ENCODE measurements at places on chromosomes 4 and X.

DNA sequence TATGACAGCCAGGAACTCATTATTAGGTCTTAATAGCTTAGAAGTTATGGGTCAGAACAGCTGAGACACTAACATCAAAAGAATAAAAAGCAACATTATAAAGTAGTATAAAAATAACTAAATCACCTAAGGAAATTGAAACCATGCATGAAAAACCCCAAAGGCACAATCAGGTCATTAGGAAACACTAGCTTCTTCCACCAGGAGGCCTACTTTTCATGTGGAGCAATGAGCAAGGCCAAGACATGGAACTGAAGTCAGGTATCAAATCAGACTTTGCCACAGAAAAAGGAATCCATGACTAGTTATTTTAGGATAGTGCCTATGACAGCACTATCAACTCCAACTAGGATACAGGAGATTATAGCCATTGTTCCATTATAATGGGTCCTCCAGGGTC, 7.9 kb downstream of the HUWE1 start:
- no peak for DNase-seq

GRCh38 chrX:48045410-48046311, 25.8 kb downstream of the ZNF630 start:
- no peak for DNase-seq

DNA sequence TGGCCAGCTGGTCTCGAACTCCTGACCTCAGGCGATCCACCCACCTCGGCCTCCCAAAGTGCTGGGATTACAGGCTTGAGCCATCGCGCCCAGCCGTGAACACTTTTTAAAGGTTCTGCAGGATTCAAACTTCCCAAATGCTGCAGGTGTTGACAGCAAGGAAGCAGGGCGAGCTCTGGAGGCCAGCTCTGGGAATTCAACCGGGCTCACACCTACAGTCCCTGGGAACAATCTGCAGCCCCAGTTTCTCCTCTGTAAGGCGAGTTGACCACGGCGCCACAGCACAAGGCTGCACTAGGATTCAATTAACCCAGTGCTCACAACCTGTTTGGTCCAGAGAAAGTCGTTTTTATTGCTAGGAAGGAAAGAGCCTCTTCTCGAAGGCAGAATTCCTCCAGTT, 1.6 kb downstream of the MTNR1A start:
- no peak for DNase-seq

GRCh38 chr4:153603835-153604234, 80.2 kb upstream of the TLR2 start:
- DNase-seq: no peak

DNA sequence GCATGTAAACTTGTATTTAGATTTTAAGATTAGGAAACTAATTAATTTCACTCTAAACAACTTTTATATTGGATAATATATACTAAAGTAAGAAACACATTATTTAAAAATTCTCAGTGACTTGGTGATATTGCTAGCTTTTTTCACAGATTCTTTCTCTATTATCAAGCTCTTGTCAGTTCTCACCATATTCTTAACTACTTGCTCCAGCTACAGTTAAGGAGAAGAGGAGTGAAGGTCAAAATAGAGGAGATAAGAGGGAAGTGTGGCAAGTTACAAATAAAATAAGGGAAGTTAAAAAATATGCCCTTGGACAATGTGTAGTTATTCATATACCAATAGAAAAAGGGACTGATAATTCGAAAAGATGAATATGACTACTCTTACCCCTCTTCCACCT, 34.7 kb upstream of the NAF1 start:
- no peak for DNase-seq

DNA sequence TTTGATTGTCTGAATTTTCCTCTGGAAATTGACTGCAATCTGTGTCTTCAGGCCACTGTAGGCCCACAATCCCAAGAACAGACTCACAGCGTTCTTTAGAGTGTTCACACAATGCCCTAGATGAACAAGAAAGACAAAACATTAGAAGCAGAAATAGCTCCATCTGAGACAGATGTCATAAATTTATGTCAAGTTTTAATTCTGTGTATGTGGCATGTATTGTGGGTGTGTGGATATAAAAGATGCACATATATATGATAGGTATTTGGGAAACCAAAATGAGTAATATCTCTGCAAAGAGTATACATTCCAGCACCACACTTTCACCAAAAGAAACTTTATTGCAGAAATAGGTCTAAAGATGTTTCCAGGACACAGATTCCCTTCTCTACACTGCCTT, 176.1 kb downstream of the CORIN start:
- DNase-seq: no peak

- DNase-seq: no peak
These were observed 467.0 kb downstream of the STIM2 start for GRCh38 chr4:27327421-27328181.

GRCh38 chrX:130083656-130084382, 26.5 kb downstream of the ELF4 start:
- DNase-seq: peak; percentile 36

GRCh38 chr4:55078987-55079386, 46.4 kb downstream of the KDR start:
- DNase-seq: no peak

DNA sequence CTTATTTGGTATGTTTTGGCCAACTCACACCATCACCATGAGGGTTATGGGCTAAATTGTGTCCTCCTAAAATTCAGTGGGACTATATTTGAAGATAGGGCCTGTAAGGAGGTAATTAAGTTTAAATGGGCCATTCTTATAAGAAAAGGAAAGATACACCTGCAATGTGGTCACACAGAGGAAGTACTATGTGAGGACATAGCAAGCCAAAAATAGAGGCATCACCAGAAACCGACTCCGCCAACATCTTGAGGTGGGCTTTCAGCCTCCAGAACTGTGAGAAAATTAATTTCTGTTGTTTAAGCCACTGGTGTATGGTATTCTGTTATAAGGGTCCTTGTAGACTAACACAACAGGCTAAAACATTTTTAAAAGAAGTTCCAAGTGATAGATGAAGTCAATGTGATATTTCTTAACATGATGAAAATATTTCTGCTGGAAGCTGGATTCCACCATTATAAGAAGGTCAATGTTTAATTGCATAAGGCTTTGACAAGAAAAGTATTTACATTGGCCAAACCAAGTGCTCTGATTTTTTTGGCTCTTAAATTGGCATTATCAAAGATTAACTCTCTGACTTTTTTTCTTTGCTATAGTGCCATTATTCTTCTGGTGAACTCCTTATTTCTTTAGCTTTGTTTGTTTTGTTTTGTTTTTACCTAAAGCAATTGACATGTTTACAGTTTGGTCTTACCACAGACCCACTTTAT, 540.9 kb downstream of the PPARGC1A start:
- DNase-seq: no peak

- DNase-seq: no peak
These were observed 443.1 kb downstream of the HNRNPD start for GRCh38 chr4:81930506-81931238.

GRCh38 chr4:86450861-86451260, 91.0 kb upstream of the MAPK10 start:
- DNase-seq: no peak

DNA sequence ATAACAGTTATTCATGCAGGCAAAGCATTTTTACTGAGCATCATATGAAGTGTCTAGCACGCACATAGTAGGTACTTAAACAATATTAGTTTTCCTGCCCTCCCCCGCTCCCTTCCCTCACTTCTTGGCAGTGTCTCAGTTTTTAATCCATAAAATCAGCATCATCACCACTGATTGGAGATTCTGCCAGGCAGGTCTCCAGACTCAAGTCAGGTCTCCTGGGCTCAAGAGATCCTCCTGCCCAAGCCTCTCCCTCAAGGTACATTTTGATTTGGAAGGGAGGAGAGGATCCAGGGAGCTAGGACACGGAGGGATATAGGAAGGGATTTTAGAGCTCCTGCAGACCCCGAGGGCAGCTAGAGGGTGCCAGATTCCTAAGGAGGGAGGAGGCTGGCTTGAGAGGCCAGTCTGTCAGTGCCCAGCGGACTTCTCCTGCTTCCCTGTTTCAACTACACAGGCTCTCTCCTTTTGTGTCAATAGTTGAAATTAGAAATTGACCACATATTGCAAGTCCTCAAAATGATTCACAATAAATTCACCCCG, 4.4 kb upstream of the FAT1 start:
- no peak for DNase-seq

All from CD4-positive, alpha-beta T cell treated with Interleukin-1 beta for 1 hour (primary cell).